ENCODE measurements at places on chromosomes 6 and 20. TPM values are rescaled to one million over a fixed set of nuclear protein-coding genes. Genes with fewer than 3 reads are reported as not detected.

Gene BMP2
- total RNA-seq, result 10.6 TPM

Gene PAK1IP1
- total RNA-seq, result 28.0 TPM

Gene GLP1R
- total RNA-seq, result not detected

Gene ULBP2
- 3.3 TPM for total RNA-seq

Gene ADA
- 4.6 TPM for total RNA-seq

Gene KIAA0408
- 12.8 TPM for total RNA-seq

Gene RFX6
- total RNA-seq, result not detected

Gene SMIM29
- 44.7 TPM for total RNA-seq

Gene LY6G5C
- total RNA-seq, result 1.1 TPM

Gene TNF
- total RNA-seq, result not detected

Gene NRN1
- 0.65 TPM for total RNA-seq

Gene AARS2
- 12.7 TPM for total RNA-seq

Gene CFB
- total RNA-seq, result 32.9 TPM

Gene ULBP1
- total RNA-seq, result 1.7 TPM

Gene ZNF165
- total RNA-seq, result 0.45 TPM

Gene C20orf96
- 0.98 TPM for total RNA-seq

Gene RSPH9
- total RNA-seq, result 0.57 TPM

Gene DZANK1
- 1.5 TPM for total RNA-seq

Gene SLC12A5
- not detected for total RNA-seq

Gene ADGRG6
- total RNA-seq, result 1.7 TPM

Gene GPX5
- total RNA-seq, result not detected

Gene C6orf89
- 23.8 TPM for total RNA-seq

Gene LPA
- total RNA-seq, result not detected

Gene MICAL1
- 48.1 TPM for total RNA-seq

Gene SUMO4
- not detected for total RNA-seq

Gene TCP11
- not detected for total RNA-seq

Gene LRRC1
- total RNA-seq, result 8.3 TPM

Gene ARG1
- total RNA-seq, result not detected

Gene EDEM2
- total RNA-seq, result 16.7 TPM

Gene PPIL6
- total RNA-seq, result 0.65 TPM

Gene ZNF334
- 14.0 TPM for total RNA-seq

Gene GSTA4
- total RNA-seq, result 46.3 TPM

Gene HSPA1A
- total RNA-seq, result 52.8 TPM

Gene ULBP3
- total RNA-seq, result 0.41 TPM

Gene GABBR1
- 11.7 TPM for total RNA-seq

Gene ROS1
- 0.18 TPM for total RNA-seq

Gene HCK
- not detected for total RNA-seq

Gene RSPO3
- total RNA-seq, result 7.9 TPM

Gene BMP6
- total RNA-seq, result 1.3 TPM

Gene DEFB126
- total RNA-seq, result not detected
